ENCODE measurements at places on chromosomes 16 and 17. TPM values are rescaled to one million over a fixed set of nuclear protein-coding genes. Genes with fewer than 3 reads are reported as not detected.
A peak's percentile ranks its signal among the peaks of the same experiment; 100 is the strongest.

GRCh38 chr17:67377488-67378453, 690 bp downstream of the PITPNC1 start:
- peak; percentile 74 for DNase-seq

CACNG4 gene
- total RNA-seq: not detected

DNA sequence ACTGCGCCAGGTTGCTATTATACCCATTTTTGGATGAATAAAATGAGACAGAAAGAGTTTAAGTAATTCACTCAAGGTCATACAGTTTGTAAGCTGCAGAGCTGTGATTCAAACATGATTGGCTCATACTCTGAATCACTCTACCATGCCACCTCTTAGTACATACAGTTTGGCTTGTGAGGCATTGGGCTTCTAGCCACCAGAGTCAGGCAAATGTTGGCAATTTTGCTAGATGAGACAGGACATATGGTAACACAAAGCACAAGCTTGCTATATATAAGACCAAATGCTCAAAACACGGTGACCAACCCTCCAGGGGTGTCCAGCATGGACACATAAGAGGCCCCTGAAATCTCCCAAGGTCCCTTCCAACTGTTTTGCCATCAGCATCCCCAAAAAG, 236.0 kb upstream of the IRX5 start:
- peak; percentile 21 for DNase-seq

VAT1L gene
- 7.1 TPM for total RNA-seq

BRIP1 gene
- 4.0 TPM for total RNA-seq

GRCh38 chr17:47955497-47956461, 1.9 kb downstream of the PRR15L start:
- DNase-seq: no peak

GRCh38 chr17:80605326-80606066, 60.9 kb downstream of the RPTOR start:
- peak; percentile 16 for DNase-seq

TPSD1 gene
- total RNA-seq: not detected

SEPTIN12 gene
- total RNA-seq: not detected

DNA sequence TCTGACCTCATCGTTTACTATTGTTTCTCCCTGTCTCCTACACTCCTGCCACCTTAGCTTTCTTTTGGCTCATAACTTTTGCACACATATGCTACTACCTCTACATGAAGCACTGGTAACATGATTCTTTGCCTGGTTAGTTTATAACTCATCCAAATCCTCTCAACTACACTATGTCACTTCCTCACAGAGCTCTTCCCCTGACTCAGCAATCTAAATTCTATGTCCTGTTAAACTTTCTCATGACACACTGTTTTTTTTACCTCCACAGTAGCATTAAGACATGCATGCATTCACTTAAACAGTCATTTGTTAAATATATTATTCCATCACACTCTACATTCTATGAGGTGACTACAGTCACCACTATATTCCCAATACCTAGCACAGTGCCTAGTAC, 19.7 kb downstream of the APPBP2 start:
- peak; percentile 83 for DNase-seq

DNA sequence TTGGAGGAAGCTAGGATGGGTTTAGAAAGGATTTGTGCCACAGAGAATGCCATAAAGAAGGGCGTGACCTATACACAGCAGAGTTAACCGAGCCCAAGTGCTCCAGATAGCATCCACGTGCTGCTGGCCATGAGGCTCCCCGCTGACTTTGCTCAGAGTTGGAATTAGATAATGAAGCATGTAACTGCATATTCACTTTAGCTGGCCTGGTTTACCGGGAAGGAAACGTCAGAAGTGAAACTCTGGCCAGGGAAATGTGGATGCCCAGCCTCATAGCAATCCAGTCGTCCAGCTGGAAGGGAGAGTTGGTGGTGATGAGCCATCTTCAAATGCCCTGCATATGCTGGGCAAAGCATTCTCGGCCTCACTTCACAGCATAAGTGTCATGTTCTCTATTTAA, 6.1 kb downstream of the KRT35 start:
- DNase-seq: peak; percentile 54

SIRT7 gene
- 14.5 TPM for total RNA-seq

DNA sequence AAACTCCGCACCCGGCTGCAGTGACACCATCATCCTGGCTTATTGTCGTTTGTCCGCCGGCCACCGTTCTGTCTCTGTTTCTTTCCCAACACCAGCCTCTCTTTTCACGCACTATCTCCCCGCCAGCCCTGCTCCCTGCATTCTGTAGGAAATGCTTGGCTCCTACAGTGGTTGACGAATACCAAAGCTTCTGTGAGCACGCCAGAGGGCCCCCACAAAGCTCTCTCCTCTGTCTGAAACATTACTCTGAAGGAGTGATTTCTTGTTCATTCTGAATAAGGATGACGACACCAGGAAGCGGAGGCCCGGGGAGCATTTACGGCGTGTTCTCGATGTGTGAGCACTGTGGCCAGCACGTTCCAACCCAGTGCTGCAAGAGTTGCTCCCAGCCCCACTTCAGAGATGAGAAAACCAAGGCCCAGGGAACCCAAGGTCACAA, 58.8 kb downstream of the ADCY9 start:
- no peak for DNase-seq

CCDC144A gene
- 3.5 TPM for total RNA-seq

GRCh38 chr17:39548494-39549225, 59.1 kb downstream of the NEUROD2 start:
- DNase-seq: peak; percentile 14

DNA sequence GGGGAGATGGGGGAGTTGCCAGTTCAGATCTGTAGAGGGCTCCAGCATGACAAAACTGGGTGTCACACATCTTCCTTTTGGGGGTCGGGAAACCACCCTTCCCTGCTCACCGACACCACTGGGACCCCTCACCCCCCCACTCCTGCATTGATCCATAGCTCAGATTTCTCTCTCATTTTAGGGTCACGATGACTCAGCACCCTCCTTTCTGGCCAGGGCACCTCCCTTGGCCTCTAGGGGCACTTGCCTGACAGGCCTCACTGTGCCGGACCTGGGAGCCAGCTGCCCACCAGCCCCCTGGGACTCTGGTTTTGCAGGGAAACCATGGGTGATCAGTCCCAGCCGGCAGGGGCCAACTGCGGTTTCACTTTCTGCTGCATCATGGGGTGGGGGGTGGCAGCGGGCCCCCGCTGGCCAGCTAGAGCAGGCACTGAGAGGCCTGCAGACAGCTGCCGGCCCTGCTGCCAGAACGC, 239.4 kb downstream of the MRTFB start:
- peak; percentile 67 for DNase-seq

DNA sequence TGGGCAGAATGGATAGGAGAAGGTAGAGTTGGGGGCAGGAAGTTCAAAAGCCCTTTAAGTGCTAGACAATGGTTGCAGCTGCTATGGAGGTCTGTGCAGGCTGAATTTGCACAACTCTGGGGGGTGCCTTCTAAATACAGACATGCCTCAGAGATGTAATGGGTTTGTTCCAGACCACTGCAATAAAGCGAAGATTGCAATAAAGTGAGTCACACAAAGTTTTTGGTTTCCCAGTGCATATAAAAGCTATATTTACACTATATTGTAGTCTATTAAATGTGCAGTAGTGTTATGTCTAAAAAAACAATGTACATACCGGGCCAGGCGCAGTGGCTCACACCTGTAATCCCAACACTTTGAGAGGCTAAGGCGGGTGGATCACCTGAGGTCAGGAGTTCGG, 60.5 kb upstream of the MYOCD start:
- DNase-seq: peak; percentile 17

DNA sequence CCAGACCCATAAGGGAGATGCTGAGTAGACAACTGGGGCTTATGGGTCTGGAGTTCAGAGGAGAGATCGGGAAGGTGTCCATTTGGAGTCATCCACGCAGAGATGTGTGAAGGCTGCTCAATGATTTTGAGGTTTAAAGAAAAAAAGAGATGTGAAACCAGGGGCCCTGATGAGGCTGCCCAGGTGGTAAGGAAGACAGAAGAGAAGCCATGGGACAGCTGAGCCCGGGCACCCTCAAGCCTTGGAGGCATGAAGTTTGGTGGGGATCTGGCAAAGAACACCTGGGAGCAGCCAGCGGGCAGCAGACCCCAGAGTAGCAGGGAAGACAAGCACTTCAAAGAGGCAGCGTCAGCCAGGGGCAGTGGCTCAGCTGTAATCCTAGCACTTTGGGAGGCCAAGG, 20.8 kb upstream of the MYO15B start:
- no peak for DNase-seq

DNA sequence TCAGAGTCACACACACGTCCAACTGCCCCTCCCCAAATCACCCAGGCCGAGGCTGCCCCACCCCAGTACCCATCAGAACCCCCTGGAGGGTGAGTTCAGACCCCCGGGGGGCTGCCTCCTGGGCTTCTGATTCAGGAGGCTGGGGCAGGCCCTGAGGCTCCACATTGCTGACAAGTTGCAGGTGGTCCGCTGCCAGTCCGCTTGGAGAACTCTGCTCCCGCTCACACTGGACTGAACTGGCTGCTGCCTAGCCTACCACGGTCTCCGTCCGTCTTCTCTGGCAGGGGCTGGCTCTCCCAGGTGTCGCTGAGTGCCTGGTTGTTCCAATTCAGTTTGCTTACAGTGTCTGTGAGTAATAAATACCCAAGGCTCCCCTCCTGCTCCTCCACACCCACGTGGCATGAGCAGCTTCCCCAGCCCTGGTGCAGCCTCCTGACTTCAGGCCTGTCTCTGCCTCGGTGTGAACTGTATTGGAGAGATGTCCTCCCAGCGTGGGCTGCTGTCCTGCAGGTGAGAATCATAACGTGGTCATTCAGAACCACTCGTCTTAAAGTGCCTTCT, 163.4 kb downstream of the LAT start:
- DNase-seq: no peak

C17orf113 gene
- 0.13 TPM for total RNA-seq

GRCh38 chr17:36183001-36183971, 6.8 kb upstream of the TBC1D3B start:
- DNase-seq: peak; percentile 97

- DNase-seq: peak; percentile 96
Measured at GRCh38 chr16:25109643-25110042, 1.9 kb upstream of the LCMT1 start.

DNA sequence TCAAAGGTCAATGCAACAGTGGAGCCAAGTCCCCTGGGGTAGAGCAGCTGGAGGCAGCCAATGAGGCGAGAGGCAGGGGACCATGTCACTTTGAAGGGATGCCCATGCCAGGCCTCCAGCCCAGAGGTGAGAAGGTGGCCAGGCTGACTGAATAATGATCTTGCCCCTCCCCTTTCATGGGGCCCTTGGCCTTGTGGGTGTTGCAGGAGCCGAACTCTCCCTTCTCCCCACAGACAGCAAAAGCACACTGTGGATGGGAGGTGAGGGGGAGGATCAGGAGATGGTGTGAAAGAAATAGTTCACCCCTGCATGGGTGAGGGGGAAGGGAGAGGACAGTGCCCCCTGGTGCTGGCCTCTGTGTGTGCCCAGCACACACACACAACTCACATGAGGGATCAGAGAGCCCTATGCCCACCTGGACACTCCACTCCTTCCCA, 15.8 kb upstream of the TBX21 start:
- DNase-seq: no peak

SBK1 gene
- total RNA-seq: not detected

BTBD17 gene
- not detected for total RNA-seq

SCN4A gene
- total RNA-seq: not detected

GRCh38 chr16:17340804-17341203, 130.0 kb downstream of the XYLT1 start:
- no peak for DNase-seq

- DNase-seq: no peak
Measured at GRCh38 chr17:69067274-69068047, 6.7 kb upstream of the ABCA9 start.

DNA sequence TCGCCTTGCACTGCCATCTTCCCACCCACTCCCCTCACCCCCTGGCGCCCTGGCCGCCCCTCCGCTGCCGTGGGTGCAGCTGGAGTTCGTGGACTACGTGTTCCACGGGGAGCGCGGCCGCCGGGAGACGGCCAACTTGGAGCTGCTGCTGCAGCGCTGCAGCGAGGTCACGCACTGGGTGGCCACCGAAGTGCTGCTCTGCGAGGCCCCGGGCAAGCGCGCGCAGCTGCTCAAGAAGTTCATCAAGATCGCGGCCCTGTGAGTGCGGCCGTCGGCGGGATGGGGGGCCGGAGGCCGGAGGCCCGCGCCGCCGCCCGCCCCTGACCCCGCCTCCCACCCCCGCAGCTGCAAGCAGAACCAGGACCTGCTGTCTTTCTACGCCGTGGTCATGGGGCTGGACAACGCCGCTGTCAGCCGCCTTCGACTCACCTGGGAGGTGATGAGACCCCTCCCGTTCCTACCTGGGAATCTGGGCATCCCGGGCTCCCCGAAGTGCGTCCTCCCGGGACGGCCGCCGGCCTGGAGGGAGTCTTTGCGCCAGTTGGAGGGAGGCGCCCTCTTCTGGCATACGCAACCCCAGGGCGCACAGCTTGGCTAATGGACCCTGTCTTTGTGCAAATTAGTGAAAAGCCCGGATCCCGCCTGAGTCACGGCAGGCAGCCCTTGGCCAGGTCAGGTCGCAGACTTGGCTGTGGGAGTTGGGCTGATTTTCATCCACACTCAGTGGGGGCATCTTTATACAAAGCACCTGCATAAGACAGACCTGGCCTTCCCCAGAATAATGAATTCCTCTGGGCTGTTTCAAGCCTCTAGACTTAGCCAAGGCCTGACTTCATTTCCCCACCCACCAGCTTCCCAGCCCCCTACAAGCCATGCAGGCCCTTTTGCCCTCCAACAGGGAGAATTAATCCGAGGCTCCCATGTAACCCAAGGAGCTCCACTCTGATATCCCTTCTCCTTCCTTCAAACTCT, 14.3 kb downstream of the RAPGEFL1 start:
- DNase-seq: peak; percentile 94

DNA sequence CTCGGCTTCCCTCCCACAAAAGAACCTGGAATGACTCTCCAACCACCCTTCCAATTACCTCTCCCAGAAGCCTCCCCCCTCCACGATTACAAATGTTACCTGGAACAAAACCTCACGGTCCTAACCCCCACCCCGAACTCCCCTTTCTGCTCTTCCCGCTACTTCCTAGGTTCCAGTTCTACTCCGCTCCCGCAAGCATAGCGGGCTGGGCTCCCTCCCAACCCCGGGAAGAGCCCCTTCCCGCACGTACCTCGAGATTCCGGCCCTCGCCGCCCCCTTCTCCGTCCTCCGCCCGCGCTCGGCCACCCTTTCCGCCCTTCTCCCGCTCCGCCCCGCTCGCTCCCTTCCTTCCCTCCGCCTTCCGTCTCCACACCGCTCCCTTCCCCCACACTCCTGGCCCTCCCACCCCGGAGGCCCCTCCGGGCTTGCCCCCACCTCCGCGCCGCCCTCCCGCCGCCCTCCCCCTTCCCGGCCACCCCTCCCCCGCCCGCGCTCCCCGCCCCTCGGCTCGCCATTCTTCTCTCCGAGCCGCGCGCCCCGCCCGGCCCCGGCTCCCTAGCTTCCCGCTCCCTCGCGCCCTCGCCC, 457 bp downstream of the CHTF8 start:
- DNase-seq: peak; percentile 82
